ENCODE measurements at places on chromosomes 11 and 22.

DNA sequence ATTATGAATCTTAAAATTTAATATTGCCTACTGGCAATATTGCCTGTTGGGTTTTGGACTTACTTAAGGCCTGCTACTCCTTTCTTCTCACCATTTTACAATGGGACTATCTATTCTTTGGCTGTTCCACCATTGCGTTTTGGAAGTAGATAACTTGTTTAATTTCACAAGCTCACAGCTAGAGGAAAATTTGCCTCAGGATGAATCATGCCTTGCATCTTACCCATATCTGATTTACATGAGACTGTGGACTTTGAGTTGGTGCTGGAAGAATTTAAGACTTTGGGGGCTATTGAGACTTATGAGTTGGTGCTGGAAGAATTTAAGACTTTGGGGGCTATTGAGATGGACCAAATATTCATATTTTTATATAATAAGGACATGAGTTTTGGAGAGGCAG lies 662.6 kb downstream of the METTL15 start:
- DNase-seq = no peak

DNA sequence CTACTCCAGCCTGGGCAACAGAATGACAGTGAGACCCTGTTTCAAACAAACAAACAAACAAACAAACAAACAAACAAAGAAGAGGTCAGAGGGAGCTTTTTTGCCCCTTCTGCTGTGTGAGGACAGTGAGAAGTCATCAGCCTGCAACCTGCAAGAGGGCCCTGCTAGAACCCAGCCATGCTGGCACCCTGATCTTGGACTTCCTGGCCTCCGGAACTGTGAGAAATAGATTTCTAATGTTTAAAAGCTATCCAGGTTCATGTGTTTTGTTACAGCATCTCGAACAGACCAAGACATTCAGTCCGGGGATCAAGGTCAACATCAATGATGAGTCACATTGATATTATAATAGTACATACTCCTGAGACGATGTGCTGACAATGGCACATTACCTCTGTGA lies 41.4 kb upstream of the GRAMD1B start:
- DNase-seq = no peak

DNA sequence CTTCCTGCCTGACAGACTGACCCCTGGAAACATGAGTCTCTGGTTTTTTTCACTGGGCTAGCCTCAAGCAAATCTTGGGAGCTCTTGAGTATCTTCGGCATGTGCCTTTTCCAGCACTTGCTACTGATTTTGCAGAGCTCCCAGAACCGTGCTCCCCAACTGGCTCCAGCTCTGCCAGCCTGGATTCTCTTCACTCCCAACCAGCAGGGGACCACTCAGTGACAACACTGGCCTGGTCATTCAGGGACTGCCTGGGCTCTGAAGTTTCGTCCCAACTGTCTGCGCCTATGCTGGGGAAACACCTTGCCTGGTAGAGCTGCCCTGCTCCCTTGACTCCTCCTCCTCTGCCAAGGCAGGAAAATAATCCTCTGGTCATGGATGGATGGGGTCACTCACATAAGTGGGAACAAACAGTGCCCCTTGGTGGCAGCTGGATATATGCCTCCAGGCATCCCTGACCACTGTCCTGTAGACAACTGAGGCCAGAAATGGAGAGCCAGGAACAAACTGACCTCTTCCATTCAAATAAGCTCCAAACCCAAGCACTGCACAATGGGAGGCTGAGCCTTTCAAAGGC lies 30.2 kb downstream of the POLDIP3 start:
- DNase-seq = no peak

DNA sequence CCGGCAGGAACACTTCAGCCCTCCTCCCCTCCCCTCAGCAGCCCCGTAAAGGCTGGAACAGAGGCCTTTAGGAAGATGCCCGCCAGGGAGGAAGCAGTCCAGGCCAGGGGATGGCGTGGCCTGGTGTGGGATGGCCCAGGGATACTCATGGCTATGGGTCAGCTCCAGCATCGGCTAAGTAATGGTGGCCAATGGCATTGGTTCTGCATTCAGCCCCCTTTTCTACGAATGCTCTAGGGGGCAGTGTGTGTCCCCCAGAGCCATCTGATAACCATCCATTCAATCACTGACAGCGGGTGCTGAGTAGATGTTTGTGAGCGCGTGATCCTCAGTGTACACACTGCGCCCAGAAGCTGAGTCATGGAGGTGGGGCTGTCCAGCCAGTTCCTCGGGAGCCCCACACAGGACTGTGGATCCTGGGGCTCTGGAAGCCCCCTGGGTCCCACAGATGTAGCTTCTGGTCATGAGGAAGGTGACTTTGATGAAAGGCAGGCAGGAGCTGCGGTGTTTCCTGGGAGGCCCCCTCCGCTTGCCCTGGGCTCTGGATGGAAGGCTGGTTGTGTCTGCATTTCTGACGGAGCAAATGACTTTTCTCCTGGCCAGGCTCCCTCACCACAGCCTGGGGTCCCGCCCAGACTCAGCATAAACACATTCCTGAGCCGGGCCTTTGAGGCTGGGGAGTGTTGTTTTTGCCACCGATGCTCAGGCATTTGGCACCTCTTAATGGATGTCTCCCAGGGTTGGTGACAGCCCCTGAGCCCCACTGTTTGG lies 46.5 kb downstream of the FBLN1 start:
- no peak for DNase-seq

- DNase-seq = no peak
These were observed 1.3 kb downstream of the MRPL23 start for GRCh38 chr11:1948389-1948788.

DNA sequence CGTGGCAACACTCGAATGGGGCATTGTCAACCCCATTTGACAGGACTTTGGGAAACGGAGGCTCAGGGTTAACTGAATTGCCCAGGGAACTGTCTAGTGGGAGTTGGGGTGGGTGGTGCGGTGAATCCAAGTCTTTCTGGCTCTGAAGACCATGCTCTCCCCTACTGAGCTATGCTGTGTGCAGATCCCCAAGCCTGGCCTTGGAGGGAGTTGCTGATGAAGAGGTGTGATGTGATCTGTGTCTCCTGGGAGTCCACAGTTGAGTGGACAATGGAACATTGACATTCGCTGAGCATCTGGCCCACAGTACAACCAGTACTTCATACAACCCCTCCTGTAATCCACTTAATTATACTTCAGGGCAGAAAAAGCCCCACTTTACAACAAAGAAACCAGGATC lies 172.2 kb downstream of the ST3GAL4 start:
- no peak for DNase-seq

DNA sequence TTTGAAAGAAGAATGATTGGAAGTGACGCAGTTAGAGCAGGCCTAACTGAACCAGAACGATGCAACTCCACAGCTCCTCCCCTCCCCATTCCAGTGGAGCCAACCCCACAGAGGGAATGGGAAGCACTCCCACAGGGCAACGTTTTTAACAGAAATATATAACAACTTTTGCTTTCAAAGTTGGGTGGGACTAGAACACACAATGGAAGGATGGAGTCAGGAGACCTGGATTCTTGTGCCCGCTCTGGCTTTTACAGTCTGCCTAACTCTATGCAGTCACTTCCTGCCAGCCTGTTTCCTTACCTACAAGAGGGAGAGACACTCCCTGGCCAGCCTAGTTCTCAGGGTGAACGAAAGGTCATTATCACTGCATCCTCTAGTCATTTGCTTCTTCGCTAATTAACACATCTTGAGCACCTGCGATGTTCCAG lies 75.5 kb downstream of the PACSIN2 start:
- DNase-seq = no peak

GRCh38 chr11:64763526-64764039 lies 3.8 kb upstream of the PYGM start:
- no peak for DNase-seq

- no peak for DNase-seq
These were observed 23.9 kb upstream of the TFIP11 start for GRCh38 chr22:26536056-26536761.

- DNase-seq = no peak
These were observed 904.4 kb downstream of the BRD1 start for GRCh38 chr22:48923165-48923865.

DNA sequence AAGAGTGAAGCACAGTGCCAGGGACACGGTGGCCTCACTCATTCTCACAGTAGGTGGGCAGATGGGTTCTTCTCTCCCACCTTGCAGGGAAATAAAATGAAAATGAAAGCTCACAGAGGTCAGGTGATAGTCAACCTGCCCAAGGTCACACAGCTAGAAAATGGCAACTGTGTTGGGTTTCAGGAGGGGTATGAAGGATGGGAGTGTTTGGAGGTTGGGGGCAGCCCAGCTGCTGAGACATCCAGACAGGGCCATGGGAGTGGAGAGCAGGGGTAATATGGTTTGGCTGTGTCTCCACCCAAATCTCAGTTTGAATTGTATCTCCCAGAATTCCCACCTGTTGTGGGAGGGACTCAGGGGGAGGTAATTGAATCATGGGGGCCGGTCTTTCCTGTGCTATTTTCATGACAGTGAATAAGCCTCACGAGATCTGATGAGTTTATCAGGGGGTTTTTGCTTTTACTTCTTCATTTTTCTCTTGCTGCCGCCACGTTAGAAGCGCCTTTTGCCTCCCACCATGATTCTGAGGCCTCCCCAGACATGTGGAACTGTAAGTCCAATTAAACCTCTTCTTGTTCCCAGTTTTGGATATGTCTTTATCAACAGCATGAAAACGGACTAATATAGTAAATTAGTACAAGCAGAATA lies 247.0 kb downstream of the TENM4 start:
- no peak for DNase-seq

- DNase-seq = no peak
These were observed 24.7 kb downstream of the PATZ1 start for GRCh38 chr22:31321421-31321820.

- no peak for DNase-seq
These were observed 43.3 kb downstream of the CYB5R2 start for GRCh38 chr11:7630002-7630401.

- no peak for DNase-seq
These were observed 9.8 kb downstream of the TOLLIP start for GRCh38 chr11:1299621-1300020.

- DNase-seq = no peak
These were observed 93.5 kb downstream of the PDHX start for GRCh38 chr11:35009944-35010342.

GRCh38 chr22:29029202-29030000 lies 32.2 kb downstream of the C22orf31 start:
- no peak for DNase-seq

GRCh38 chr11:99535406-99535805 lies 514.7 kb downstream of the CNTN5 start:
- no peak for DNase-seq

GRCh38 chr11:76640501-76640900 lies 30.0 kb downstream of the LRRC32 start:
- DNase-seq = no peak

DNA sequence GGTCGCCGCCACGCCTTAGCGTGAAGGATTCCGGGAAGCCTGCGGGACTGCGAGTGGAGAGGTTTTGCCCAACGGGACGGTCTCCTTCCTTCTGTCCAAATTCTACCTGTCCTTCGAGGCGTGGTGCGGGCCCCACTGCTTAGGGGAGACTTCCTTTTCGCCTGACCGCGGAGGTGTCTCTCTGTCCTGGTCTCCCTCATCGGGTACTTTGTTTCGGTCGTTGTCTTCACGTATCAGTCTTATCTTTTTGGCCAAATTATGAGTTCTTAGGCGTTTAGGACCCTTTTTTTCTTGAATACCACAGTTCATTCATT lies 388 bp downstream of the HINFP start:
- no peak for DNase-seq

DNA sequence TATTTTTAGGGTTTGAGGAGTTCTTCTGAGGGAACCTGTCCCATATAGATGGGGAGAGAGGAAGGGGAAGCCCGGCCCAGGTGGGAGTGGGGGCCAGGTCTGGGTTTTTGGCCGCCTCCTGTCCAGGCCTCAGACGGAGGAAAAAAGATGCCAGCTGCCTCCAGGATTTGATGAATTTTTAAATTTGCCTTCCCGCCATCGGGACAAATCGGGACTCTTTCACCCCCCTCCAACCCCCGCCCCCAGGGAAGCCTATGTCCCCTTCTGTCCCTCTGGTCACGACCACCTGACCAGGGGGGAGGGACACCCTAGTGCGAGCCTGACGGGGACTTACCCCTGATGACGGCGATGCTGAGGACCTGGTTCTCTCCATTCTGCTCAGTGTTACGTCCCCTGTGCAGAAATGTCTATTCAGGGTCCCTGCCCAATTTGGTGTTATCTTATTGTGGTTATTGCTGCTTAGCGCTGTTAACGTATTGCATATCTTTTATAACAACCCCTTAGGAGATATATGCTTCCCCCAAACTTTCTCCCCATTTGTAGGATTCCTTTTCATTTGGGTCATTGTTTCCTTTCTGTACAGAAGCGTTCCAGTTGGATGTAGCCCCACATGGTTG lies 115.9 kb upstream of the GRK3 start:
- no peak for DNase-seq

GRCh38 chr11:112922606-112923005 lies 38.6 kb upstream of the NCAM1 start:
- no peak for DNase-seq

GRCh38 chr11:57081356-57081755 lies 92.6 kb downstream of the OR5AK2 start:
- no peak for DNase-seq

DNA sequence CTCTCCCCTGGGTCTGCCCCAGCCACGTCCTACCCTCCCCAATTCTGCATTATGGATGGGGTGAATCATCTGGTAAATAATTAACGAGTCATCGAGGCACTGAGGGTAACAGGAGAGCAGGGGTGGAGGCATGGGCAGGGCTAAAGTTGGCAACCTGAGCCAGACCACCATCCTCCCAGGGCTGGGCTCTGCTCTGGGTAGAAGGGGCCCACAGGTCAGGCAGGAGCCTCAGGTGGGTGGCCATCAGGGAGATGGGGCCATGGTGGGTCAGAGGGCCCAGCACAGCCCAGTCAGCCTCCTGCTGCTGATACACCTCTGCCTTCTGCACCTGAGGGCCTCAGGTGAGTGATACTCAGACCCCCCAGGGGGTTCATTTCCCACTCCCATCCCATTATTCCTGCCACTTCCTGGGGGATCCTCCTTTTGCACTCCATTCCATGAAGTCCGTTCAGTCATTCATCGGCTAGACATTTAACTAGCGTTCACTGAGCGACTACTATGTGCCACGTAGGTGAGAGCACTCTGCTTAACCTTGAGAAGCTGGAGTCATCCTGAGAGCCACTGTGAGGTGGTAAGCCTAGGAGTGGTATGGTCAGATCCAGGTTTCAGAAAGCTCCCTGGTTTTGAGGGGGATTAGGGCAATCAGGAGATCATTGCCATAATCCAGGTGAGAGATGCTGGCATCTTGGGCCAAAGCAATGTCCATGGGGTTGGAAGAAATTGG lies at the start of gene VSIG10L2:
Gene VSIG10L2, plus strand, starts transcription at position 248 of the 724 bp plus-strand sequence. Its CDS starts 12 bp downstream, at position 260.
- DNase-seq = no peak

DNA sequence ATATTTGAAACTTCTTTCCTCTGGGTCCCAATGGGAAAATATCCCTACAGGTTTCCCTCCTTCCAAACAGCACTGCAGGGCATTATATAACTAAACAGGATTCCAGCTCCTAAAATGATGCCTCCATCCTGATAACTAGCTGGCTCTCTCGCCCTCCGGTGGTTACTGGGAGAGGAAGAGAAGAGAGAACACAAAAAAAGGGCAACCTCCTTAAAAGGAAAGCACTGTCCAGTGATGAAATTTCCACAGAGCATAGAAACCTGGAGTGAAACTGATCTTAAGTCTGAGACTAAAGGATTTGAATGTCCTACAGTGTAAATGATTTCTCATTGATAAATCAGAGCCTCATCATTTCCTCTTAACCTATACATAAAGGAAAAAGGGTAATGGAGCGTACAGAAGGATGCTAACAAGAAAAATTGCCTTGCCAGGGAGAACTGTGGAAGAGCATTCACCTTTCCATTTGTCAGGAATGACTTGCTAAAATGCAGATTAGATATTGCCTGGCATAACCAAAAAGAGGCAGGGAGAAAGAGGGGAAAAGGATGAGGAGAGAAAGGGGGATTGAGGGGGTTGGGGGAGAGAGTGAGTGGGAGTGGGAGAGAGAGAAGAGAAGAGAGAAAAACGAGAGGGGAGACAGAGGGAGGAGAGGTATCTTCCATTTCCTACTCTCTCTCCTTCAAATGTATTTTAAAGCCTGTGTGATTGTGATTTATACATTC lies 121.3 kb downstream of the APOL5 start:
- DNase-seq = no peak

Data from CD4-positive, alpha-beta T cell treated with Interleukin-2 at 100 ng/mL for 4 hours (primary cell).